ENCODE measurements at places on chromosomes 1 and 21. TPM values are rescaled to one million over a fixed set of nuclear protein-coding genes. Genes with fewer than 3 reads are reported as not detected.
A peak's percentile ranks its signal among the peaks of the same experiment; 100 is the strongest.

Gene FHAD1
- total RNA-seq: 1.4 TPM

- H3K27ac ChIP-seq: no peak overlapping the region
- H3K27me3 ChIP-seq: no peaks in the 10 kb centered on the region
- DNase-seq: no peak
- H3K4me1 ChIP-seq: no peaks in the 10 kb centered on the region
These were observed 58.3 kb upstream of the PLA2G4A start for GRCh38 chr1:186770421-186770820.

DNA sequence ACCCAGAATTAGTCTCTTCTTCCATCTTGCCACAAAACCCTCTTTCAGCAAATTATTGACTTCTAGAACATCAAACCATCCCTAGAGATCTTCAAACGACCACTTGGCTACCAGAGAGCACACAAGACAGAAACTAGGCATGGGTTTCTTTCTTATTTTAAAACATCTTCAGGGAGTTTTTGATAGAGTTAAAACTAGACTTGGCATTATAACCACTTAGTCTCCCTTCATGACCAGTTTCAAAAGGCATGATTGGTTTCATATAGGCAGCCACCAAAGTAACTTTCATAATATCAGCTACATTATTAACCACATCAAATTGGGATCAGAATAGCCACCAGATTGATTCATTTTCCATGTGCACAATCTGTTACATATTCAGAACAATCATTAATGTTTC lies 368.4 kb upstream of the GREM2 start:
- H3K27me3 ChIP-seq: no peaks in the 10 kb centered on the region
- no peak overlapping the region for H3K4me3 ChIP-seq
- no peaks in the 10 kb centered on the region for H3K36me3 ChIP-seq
- no peak for DNase-seq

Gene CHIA
- not detected for total RNA-seq

DNA sequence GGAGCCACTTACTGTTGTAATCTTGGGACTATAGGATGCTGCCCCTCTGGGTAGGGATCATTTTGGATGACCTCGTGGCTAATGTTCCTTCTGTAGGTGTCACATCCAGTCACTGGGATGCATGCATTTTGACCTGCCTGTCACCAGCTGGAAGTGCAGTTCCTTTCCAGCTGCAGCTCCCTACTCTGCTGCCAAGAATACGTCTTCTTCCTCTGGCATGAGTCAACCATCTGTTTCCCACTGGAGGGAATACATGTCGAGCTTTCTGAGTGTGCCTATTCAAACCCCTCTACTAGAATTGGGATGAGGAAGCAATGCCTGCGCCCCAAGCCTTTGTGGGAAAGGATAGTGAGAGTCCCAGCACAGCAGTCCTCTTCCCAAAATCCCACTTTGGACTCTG lies 415.5 kb upstream of the ADAMTS5 start:
- DNase-seq: no peak
- H3K27me3 ChIP-seq: no peaks in the 10 kb centered on the region
- H3K4me1 ChIP-seq: peaks cover 4% of the 10 kb centered on the region
- H3K27ac ChIP-seq: no peak overlapping the region
- no peak overlapping the region for H3K4me3 ChIP-seq

DNA sequence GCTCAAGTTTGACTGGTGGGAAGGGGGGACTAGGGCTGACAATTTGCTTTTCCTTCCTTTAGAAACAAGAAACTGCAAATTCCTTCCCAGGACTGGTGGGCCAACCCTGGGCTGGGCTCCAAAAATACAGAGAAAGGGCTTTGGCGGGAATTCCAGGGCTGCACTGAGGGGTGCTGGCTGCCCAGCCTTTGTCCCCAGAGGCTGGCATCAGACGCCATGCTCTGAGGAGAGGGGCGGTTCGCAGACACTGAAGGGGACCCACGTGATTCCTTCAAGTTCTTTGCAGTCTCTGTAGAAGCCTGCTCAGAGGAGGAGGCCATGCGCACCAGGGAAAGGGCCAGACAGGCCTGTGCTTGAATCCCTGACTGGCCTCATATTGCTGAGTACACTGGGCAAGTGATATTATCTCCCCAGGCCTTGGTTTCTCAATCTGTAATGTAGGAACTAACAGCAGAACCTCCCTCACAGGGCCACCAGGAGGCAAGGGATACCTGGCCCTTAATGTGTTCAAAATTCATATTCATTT lies 119.5 kb downstream of the EPHB2 start:
- no peak overlapping the region for H3K27ac ChIP-seq
- no peaks in the 10 kb centered on the region for H3K36me3 ChIP-seq
- no peaks in the 10 kb centered on the region for H3K27me3 ChIP-seq
- peaks cover 12% of the 10 kb centered on the region for H3K4me1 ChIP-seq

DNA sequence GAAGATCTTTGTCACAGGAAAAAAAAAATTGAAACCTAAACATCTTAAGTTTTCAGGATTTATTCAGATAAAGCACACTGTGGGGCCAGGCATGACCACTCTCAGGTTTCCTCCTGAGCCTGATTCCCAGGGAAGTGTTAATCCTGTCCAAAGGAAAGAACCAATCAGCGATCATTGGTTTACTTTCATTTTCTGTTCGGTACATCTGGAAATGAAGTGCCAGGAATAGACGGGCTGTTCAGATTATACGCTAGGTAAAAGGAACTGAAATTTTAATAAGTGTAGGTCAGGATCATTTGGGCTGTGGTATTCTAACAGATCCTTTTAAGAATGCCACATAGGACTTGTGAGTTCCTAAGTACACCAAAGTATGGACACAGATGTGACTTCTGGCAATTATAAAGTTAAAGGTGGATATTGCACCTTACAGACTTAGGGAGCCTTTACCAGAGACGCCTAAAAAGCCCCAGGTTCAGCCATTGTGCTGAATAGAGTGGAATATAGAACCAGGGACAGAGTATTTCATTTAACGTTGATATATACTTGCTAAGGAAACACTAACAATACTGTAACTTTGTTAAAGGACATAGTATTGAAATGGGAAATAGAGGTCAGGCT lies 9.3 kb upstream of the CACYBP start:
- peak overlapping the region; percentile 85 for H3K27ac ChIP-seq
- H3K4me1 ChIP-seq: peaks cover 2% of the 10 kb centered on the region
- peak; percentile 25 for DNase-seq
- peak overlapping the region; percentile 47 for H3K4me3 ChIP-seq
- no peaks in the 10 kb centered on the region for H3K27me3 ChIP-seq
- no peaks in the 10 kb centered on the region for H3K36me3 ChIP-seq

DNA sequence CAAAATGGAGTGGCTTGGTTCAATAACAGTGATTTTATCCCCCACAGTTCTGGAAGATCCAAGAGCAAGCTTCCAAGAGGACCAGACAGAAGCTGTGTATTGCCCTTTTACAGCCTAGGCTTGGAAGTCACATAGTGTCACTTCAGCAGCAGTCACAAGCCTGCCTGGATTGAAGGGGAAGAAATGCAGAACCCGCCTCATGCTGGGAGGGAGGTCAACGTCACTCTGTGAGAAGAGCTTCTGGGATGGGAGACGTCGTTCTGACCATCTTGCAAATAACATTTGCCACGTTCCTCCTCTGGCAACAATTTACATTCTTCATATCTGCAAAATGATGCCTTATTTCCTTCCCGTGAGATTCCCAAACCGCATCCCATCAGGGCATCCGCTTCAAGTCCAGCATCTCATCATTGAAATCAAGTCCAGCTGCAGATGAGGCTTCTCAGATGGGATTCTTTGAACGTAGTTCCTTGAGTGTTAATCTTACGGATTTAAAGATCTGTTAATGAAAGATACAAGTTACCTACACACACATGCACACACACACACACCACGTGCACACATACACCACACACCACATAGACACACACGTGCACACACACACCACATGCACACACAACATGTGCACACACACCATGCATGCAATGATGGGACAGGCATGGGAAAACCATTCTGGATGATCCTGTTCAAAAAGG lies 23.9 kb upstream of the KIF1B start:
- no peaks in the 10 kb centered on the region for H3K4me1 ChIP-seq
- H3K27ac ChIP-seq: no peak overlapping the region
- no peaks in the 10 kb centered on the region for H3K27me3 ChIP-seq
- DNase-seq: no peak

DNA sequence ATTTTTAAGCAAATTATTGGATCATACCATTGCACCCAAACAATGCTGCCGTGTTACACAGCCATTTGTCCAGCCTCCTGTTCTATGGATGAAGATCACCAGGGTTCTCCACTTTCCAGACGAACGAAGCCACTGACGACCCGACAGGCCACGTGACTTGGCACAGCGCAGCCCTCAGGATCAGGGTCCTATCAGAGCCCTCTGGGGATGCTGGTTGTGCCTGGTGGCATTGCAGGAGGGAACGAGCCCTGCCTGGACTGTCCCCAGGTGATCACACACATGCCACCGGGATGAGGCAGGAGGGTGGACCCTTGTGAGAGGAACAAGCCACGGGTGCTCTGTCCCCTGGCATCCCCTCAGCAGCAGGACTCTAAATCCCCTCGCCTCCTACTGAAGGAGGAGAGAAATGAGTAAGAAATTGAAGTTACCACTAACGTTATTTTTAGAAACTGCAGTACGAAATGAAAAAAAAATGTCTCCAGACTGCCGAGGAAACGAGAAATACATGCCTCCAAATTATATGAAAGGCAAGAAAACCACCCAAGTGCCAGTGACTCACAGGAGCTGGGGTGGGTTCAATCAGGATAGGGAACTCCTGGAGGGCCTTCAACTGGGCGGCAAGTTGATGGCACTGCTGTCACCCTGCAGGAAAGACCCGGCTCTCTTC lies 58.7 kb upstream of the PDE9A start:
- H3K36me3 ChIP-seq: no peaks in the 10 kb centered on the region
- no peak overlapping the region for H3K27ac ChIP-seq
- no peaks in the 10 kb centered on the region for H3K27me3 ChIP-seq
- no peaks in the 10 kb centered on the region for H3K4me1 ChIP-seq
- no peak overlapping the region for H3K4me3 ChIP-seq

Gene LCE3D
- total RNA-seq: not detected

DNA sequence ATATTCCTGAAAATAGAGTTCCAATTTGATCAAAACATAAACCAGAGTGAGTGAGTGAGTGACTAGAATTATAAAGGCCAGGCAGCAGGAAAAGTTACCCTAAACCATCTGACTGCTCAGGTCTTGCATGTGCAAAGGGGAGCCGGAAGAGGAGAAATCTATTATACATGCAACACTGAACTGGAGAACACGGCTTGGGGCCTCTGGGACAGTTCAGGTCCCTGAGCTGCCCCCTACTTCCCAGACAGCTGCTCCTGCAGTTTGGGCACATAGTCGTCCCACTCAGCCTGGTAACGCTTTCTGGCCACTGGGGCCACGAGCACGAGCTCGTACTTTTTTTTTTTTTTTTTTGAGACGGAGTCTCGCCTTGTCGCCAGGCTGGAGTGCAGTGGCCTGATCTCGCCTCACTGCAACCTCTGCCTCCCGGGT lies 40.1 kb downstream of the PTPRC start:
- no peak overlapping the region for H3K4me3 ChIP-seq
- H3K36me3 ChIP-seq: no peaks in the 10 kb centered on the region
- H3K27me3 ChIP-seq: no peaks in the 10 kb centered on the region

GRCh38 chr21:14866859-14867765 lies 197.7 kb downstream of the NRIP1 start:
- H3K27ac ChIP-seq: no peak overlapping the region
- H3K4me3 ChIP-seq: no peak overlapping the region
- peaks cover 4% of the 10 kb centered on the region for H3K4me1 ChIP-seq
- H3K36me3 ChIP-seq: no peaks in the 10 kb centered on the region
- DNase-seq: no peak
- no peaks in the 10 kb centered on the region for H3K27me3 ChIP-seq

GRCh38 chr1:114154146-114154962 lies 685 bp upstream of the SYT6 start:
- H3K27me3 ChIP-seq: peaks cover 13% of the 10 kb centered on the region
- H3K36me3 ChIP-seq: no peaks in the 10 kb centered on the region
- no peak overlapping the region for H3K27ac ChIP-seq
- peaks cover 11% of the 10 kb centered on the region for H3K4me1 ChIP-seq
- H3K4me3 ChIP-seq: no peak overlapping the region

Gene FAM177B
- not detected for total RNA-seq

DNA sequence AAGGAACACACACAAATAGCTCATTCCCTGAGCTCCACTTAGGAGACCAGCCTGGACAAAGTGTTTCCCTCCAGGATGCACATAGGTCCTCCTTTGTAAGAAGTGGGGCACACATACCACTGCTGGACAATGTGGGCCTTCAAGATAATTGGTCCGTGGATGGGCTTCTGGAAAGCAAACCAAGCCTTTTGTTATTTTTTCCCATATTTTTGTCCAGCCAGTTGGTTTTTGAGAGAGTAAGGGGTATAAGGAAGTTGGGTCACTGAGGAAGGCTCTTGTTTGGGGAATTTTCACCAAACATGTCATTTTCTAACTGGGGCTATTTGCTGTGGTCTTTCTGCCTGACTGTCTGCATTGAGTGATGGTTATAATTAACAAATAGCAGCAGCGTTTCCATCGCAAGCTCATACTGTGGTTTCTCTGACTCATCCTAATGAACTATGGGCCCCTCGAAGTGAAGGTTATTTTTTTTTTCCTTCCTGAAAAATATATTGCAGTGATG lies 306.3 kb upstream of the DUSP10 start:
- no peak for DNase-seq
- H3K36me3 ChIP-seq: no peaks in the 10 kb centered on the region
- no peaks in the 10 kb centered on the region for H3K4me1 ChIP-seq
- H3K4me3 ChIP-seq: no peak overlapping the region

Gene THEM5
- not detected for total RNA-seq

Gene PLA2G2D
- total RNA-seq: not detected

GRCh38 chr1:57019236-57019839 lies 53.5 kb upstream of the C8B start:
- no peaks in the 10 kb centered on the region for H3K36me3 ChIP-seq
- no peaks in the 10 kb centered on the region for H3K27me3 ChIP-seq
- H3K4me1 ChIP-seq: no peaks in the 10 kb centered on the region
- H3K27ac ChIP-seq: no peak overlapping the region
- no peak overlapping the region for H3K4me3 ChIP-seq
- DNase-seq: no peak

Gene NOC2L
- total RNA-seq: 41.4 TPM

Gene OR2T29
- not detected for total RNA-seq

DNA sequence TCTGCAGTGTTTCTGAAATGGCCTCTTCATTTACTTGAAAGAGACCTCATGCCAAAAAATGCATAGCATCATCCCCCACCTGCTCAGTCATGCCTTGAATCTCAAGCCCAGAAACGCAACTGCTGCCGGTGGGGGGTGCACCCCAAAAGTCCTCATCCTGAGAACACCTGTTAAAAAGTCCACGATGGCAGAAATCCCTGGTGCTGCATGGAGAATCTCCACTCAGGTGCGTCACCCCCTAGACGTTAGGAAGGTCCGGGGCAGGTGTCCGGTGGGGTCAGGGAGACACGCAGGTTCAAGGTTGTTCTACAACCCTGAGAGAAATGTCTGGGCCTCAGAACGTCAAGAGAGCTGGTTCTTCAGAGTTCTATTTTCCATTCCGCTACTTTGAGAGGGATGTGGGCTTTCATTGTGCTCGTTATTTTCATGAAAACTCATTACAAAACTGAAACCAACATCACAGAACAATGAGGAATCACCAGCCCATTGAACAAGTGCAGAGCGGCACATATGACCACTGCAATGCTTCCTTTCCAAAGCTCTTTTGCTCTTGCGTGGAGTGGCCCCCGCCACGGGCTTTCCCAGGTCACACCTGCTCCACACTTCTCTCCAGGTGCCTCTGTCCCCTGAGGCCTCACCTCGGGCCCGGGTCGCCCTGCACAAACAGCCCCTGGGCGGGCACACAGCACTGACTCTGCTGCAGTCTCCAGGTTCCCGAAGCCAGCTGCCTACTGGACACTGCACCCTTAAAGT lies 201.9 kb downstream of the TOMM20 start:
- H3K36me3 ChIP-seq: no peaks in the 10 kb centered on the region
- no peaks in the 10 kb centered on the region for H3K27me3 ChIP-seq
- no peak for DNase-seq
- peaks cover 5% of the 10 kb centered on the region for H3K4me1 ChIP-seq
- no peak overlapping the region for H3K27ac ChIP-seq
- no peak overlapping the region for H3K4me3 ChIP-seq

All from ovary (tissue), 10 donors.